ENCODE measurements at places on chromosomes 3 and 15.

DNA sequence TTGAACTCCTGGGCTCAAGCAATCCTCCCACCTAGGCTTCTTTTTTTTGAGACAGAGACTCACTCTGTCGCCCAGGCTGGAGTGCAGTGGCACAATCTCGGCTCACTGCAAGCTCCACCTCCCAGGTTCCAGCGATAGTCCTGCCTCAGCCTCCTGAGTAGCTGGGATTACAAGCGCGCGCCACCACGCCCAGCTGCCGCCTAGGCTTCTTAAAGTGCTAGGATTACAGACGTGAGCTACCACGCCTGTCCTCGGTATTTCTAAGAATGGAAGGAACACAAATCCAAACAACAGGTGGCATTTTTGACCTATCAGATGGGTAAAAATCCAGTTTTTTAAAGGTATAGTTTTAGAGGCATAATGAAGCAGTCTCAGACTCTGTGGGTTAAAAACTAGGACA, 113.8 kb downstream of the ANP32A start:
- DNase-seq, result no peak

GRCh38 chr3:71504250-71505036, 79.1 kb downstream of the FOXP1 start:
- no peak for DNase-seq

GRCh38 chr15:35141743-35142471, 56.8 kb upstream of the NANOGP8 start:
- no peak for DNase-seq

GRCh38 chr3:11095932-11096265, 58.4 kb upstream of the HRH1 start:
- DNase-seq, result no peak

DNA sequence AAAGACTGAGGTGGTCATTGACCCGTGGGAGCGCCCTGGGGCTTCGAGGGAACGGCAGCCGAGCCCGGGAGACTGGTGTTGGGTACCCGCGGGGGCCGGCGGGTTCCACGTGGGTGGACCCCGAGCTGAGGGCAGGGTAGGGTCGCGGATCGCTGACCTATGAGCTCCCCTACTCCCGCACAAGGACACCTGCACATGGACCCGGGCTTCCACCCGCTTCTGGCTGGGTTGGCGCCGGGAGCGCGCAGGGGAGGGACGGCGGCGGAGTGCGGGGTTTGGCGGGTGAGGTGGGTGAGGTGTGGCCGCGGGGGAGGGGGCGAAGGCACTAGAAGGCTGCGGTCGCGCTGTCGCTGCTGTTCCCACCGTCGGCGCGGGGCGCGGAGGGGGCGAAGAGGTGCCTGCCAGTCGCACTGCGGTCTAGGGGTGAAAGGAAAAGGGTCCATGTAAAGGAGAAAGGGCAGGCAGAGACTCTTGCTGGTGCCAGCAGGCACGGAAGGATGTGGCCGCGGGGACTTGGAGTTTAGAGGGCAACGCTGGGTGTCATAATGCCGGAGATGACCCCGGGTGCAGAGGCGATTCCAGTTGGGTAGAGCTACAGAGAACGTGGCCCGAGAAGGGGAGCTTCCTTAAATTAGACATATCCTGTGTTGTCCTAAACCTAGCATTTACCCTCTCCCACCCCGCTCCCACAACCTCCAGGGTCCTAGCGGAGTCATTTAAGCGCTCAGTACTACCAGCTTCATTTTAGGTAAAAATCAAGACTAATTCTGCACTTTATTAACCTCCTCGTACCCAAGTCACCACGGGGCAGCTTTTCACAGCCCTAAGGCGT, 245.9 kb upstream of the TOPAZ1 start:
- DNase-seq, result no peak

DNA sequence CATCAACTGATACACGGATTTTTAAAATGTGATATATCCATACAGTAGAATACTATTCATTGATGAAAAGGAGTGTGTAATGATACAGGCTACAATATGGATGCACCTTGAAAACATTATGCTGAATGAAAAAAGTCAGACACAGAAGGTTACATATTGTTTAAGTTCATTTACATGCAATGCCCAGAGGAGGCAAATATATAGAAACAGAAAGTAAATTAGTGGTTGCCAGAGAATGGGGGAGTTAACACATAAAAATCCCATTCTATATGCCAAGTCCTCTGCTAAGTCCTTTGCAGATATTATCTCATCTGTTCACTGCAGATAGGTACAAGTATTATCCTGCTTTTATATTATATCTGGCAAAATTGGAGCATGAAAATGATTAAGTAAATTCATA, 22.1 kb upstream of the CDIN1 start:
- DNase-seq, result no peak

- DNase-seq, result no peak
Observed at GRCh38 chr3:184564685-184565385, 3.2 kb downstream of the EPHB3 start.

- DNase-seq, result no peak
Observed at GRCh38 chr3:179732661-179733348, 80.0 kb downstream of the USP13 start.

GRCh38 chr3:38834110-38834509, 18.1 kb upstream of the SCN10A start:
- no peak for DNase-seq

DNA sequence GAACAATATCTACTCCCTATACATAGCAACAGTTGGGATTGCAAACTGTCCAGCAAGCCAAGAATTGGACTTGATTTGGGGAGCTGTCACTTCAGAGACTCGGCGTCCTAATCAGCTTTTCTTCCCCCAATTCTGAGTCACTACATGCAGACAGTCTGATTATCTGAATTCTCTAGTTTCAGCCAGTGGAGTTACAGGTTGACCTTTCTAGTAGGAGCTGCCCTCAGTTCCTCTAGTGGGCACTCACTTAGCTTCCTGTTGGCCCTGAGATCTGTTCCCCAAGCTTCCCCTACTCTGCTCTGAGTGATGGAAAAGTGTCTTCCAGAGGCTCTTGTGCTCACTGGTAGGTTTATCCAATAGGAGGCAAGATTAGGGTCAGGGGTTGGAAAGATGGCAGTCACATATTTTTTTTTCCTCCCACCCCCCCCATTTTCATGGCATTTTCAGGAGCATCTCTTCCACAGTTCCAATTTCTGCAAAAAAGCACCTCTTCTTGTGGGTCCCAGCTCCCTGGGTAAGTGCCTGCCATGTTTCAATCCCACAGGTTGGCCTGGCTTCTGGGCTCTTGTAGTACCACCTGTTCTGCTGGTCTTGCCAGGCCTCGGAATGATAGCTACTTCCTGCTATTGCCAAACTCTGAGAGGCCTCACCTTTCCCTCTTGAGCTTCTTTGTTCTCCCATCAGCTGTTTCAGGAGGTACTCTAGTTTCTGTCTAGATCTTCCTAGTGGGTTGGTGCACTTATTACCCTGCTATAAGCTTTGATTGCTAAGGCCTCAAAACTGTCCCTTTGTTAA, 182.2 kb downstream of the RAP2B start:
- no peak for DNase-seq

DNA sequence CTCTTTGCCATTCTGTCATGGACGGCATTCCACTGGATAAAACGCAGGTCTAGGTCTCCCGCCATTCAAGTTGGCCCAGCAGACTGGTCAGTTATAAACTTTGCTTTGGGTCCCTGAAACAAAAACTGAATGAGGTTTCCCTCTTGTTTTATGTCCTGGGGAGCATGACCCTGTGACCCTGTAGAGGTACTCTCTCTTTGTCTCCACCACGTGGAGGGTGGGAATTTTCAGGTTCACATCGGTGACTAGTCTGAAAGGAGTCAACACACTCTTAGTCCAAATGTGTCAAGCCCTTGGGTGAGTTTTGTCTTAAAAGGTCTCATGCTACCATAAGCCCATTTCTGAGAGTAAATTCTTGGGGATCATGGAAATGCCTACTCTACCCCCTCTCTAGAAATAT, 139.9 kb downstream of the PLCH1 start:
- DNase-seq, result no peak
